ENCODE measurements at places on chromosomes 3 and 15.

DNA sequence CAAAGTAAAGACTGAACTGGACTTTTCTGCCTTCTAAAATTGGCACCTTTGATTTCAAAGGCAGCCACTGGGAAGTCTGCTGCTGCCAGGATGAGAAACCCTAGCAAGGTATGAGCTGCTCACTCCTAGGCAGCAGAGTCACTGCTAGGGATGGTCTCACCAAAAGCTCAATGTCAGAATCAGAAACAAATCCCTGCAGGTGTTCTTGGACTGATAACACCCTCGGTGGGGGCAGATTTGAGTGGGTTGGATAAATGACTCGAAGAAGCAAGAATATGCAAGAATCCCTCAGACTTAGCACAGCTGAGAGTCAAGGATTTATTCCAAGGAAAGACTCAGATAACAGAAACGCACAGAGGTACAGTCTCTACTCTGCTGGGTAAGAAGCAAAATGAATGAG, 90.4 kb downstream of the PRICKLE2 start:
- no peak for DNase-seq

DNA sequence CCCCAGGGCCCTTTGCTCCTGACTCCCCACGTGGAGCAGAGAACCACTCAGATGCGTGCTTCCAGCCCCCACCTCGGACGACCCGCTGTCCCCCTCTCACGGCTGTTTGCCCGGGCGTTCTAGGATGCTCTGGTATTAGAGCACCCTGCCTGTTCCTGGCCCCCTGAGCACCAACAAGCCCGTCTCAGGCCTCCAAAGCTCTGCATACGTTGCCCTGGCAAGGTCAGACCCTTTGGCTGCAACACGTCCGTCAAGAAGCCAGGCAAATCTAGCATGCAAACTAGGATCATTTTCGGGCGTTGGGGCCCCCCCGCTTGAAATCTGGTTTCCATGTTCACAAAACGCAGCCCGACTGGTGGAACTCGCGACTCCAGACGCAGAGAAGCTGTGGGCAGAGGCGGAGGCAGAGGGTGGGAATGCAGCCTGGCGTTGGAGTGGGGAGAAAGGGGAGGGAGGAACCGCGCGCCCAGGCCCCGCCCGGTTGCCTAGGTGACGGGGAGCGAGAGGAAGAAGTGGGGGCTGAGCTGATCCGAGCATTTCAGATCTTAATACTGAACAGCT, 86.2 kb upstream of the PIAS1 start:
- DNase-seq: peak; percentile 20

- no peak for DNase-seq
Measured at GRCh38 chr3:135706758-135707375, 258.7 kb upstream of the PPP2R3A start.

DNA sequence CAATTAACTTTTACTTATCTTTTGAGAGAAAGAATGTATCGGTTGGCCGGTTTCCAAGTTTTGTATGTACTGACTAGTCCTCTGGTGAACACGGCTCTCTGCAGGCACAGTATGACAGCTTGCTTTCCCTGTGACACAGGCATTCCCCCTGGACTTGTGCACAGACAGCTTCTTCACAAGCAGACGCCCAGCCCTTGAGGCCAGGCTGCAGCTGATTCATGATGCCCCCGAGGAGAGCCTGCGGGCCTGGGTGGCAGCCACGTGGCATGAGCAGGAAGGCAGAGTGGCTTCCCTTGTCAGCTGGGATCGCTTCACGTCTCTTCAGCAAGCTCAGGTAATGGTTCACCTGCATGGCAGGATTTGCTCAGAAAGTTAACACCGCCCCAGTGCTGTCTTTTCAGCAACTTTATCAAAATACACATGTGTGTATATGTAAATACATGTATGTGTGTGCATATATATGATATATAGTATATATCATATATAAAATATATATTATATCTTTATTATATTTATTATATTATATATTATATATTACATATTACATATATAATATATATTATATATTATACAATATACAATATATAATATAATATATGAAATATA, 25.5 kb downstream of the FAN1 start:
- DNase-seq: no peak

GRCh38 chr3:193016437-193016901, 98.8 kb upstream of the MB21D2 start:
- no peak for DNase-seq

DNA sequence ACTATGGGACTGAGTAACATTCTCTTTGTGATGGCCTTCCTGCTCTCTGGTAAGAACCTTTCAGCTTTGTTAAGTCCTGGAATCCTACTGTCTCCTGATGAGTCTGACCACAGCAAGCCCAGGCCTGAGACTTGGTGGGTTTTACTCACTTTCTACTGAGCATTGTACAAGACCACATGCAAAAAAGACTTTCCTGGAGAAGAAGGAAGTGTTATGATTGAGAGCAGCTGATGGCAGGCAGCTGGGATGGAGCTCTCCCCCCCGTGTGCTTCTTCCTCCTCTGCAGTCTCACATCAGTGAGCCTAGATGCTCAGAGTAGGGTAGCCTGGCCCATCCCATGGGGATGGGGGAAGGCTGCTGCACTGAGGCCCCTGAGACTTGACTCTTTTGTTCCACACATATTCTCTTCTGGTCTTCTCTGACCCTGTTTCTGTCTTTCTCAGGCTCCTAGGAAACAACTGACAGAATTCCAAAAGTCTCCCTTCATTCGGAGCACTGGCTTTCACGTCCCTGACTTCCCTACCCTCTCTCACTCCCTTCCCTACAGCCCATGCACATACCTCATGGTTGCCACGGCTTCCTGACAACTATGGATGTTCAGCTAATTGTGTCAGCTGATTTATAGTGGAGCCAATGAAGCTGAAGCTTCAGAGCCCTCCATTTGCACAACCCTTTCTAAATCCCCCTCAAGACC, 36.6 kb downstream of the CD86 start:
- DNase-seq: no peak

DNA sequence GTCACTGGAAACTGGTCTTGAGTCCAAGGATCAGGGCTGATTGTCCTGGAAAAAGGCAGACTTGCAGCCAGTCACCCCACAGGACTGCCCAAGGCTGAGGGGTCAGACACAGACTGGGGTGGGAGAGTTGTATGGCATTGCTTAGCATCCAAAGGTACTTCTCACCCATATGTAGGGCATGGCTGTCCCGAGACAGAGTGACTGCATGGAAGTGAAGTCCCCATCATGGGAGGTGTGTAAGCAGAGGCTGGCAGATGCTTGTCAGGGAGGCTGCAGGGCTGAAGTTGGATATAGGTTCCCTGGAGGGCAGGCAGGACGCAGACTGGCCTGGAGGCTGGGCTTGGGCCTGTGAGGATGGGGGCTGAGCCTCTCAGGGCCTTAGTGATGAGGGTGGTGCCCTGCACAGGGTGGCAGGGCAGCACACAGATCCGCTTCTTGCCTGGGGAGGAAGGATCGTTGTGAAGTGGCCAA, 31.1 kb downstream of the PSTPIP1 start:
- DNase-seq: no peak

- no peak for DNase-seq
Measured at GRCh38 chr3:170635385-170635735, 49.5 kb upstream of the SLC7A14 start.

DNA sequence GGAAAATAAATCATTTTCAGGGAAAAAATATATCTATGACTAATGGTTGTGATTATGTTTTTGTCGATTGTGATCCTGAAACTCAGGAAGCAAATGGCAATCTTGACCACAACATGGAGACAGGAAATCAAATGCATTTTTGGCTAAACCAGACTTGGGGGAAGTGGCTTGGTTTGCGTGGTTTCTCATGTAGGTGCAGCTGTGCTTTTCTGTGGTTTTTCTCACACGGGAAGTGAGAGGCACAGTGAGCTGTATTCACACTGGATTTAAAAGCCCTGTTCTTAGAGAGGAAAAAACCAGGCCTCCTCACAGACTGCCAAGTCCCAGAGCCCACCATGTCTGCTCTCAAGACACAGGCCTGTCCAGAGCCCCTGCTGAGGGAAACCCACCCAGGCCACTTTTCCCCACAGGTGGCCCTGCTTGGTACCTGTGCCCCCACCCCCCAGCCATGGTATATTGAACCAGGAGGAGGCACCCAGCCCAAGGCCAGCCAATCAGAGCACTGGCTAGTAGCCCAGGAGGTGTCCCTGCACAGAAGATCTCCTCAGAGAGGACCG, 46.1 kb downstream of the BTD start:
- no peak for DNase-seq

DNA sequence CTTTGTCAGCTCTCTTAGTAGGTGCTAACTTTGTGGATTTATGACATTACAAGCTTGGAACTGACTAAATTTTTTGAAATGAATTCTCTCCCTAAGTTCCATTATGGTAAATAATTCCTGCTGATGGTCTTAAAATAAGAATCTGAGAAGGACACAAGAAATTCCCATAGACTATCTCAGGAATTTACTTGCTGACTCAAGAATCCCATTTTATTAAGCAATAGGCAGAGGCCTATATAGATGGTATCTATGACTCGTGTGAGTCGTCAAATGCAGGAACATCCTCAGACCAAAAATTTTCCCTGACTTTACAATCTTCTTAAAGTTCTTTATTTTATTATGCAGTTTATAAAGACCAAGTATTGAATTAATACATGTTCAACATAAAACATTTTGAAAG, 30.7 kb upstream of the CBLB start:
- no peak for DNase-seq

- DNase-seq: no peak
Measured at GRCh38 chr3:58210761-58211460, at the start of gene DNASE1L3. Gene DNASE1L3, minus strand, starts transcription at chr3:58210972. Its CDS starts 66 bp downstream, at chr3:58210906.

- DNase-seq: peak; percentile 3
Measured at GRCh38 chr3:66138336-66139313, 82.2 kb upstream of the SLC25A26 start.

GRCh38 chr15:66756295-66756694, 54.3 kb downstream of the SMAD6 start:
- DNase-seq: no peak

DNA sequence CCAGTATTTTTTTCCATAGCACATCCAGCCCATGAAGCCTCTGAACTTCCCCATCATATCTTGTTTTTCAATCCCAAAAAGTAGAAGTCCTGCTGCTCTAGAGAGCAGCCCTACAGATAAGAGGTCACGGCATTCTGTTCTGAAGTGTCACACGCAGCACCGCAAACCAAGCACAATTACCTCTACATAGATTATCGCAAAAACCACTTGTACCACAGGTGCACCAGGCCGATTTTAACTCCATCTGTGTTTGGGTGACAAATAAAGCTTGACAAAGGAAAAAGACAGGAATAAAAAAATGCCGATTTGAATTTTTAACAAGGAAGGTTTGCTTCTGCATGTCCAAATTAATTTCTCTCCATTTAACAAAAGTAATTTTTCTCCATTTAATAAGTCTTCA, 113.7 kb downstream of the MYO5A start:
- DNase-seq: no peak

Measured in NCI-H187 (cell line).